Stimulated activated CD8-positive, alpha-beta memory T cell treated with anti-CD3 and anti-CD28 coated beads, Interleukin-7, amount 100 ng/mL, for 1 hour (primary cell): ENCODE measurements at places on chromosomes 1 and 21.

- DNase-seq, result no peak
Measured at GRCh38 chr1:172746091-172746949, 87.4 kb downstream of the FASLG start.

GRCh38 chr1:156860113-156860627 lies 495 bp upstream of the NTRK1 start:
- no peak for DNase-seq

GRCh38 chr1:159214149-159214760 lies 9.6 kb downstream of the ACKR1 start:
- DNase-seq, result no peak

DNA sequence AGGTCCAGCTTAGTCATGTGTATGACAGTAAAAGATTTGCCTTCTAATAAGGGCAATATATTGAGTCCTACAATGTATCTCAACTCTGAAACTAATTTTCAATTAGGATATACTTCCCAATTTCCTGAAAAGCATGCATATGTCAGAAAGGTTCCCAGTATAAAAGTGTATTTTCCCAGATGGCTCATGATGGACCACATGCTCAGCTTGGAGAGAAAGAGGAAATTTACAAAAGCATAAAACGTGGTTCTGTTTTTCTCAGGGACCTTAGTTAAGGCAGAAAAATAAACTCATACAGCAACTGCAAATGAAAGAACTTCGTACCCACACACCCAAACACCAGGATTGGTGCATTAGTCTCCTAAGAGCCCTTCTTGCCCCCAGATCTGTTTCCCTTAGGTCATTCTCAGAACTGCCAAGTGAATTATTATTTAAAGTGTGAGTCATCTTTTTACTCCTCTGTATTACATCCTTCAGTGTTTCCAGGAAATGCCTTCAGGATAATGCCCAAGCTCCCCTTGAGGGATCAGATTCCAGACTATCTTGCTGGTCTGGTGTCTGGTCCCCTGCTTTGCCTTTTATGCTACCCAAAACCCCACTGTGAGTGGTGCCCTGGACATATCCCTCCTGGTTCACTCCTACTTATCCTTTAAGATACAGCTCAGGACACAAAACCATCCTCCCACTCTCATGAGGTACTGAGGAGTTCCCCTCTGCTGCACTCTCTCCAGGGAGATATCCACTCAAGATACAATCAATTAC lies 57.4 kb downstream of the SSX2IP start:
- no peak for DNase-seq

GRCh38 chr1:22861764-22862440 lies 110.8 kb downstream of the LACTBL1 start:
- DNase-seq, result no peak

DNA sequence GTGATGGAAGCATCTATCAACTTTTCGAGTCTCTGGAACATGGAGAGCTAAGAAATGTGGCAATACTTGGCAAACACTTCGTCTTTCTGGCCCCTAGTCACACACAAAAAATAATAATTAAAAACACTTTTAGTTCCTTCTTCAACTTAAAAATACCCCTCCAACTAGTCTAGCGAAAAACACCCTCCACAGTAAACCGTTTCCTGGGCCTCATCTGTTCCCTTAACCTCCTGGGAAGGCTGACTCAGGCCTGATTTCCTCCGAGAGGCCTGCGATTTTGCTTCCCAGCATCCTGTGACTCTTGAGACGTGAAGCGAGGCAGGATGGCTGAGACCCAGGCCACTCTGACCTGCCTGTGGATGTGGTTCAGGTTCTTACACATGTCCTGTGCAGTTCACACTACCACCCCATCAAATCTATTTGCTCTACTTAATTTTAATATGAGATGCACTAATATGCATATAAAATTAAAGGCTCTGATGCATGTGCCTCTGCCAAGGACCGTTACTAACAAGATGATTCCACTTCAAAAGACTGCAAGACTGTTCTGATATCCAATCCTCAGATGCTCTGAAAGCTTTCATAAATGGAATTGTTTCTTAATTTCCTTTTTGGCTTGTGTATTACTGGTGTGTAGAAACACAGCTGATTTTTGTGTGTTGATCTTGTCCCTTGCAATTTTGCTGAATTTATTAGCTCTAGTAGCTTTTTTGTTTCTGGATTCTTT lies 3.5 kb downstream of the NAV1 start:
- no peak for DNase-seq

- DNase-seq, result no peak
Measured at GRCh38 chr21:45618846-45619485, 24.6 kb upstream of the PCBP3 start.

DNA sequence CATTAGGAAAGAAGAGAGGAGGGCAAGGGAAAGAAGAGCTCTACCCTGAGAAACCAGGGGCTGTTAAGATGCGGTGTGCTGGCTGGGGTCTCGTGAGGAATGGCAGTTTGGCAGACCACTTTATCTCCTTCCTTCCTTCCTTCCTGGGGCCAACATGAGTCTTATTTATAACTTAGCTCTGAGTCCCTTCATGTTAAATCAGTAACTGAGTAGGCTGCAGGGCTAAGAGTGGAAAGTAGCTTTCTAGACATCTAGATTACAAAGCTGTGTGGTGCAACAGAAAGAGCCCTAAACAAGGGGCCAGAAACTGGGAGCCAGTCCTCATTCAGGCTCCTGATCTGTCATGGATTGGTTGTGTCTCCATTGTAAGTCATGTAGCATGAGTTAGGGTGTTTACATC lies 135.4 kb upstream of the DUSP10 start:
- DNase-seq, result no peak

DNA sequence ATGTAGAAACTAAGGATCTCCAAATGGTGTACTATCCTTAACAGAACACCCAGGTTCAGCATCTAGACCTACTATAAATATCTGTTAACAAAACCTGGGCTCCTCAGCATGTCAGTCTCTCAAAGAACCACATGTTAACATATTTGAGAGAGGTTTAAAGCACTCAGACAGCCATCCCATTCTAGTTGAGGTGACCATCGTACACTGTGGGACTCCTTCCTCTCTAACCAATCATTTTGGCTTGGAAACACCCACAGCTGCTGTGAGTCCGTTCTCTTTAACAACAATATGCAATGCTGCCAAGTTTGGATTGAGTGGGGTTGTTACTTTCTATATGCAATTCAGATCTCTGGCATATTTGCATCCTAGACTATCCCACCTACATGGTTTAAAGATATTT lies 105.8 kb downstream of the MRPL39 start:
- DNase-seq, result no peak

GRCh38 chr1:19877181-19877750 lies 4.9 kb upstream of the OTUD3 start:
- DNase-seq, result no peak

GRCh38 chr1:197776351-197777105 lies 1.2 kb upstream of the DENND1B start:
- no peak for DNase-seq

DNA sequence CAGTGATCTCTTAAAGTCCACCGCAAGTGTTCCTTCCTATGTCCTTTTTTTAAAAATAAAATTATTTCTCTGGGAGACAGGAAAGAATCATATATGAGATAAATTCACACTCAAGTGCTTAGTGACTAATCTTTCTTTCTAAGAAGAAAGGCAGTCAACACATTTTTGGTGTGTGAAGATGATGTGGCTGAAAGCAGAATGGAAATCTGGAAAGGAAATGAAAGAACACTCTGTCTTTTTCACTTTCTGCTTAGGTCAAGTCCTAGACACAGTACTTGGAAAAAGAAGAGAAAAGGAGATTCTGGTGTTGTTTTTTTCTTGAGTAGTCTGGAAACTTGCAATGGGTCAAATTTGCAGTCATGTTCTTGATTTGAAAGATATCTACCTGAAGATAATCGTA lies 45.5 kb upstream of the PRRX1 start:
- DNase-seq, result no peak

- DNase-seq, result no peak
Measured at GRCh38 chr1:233496993-233497392, 116.9 kb upstream of the KCNK1 start.

DNA sequence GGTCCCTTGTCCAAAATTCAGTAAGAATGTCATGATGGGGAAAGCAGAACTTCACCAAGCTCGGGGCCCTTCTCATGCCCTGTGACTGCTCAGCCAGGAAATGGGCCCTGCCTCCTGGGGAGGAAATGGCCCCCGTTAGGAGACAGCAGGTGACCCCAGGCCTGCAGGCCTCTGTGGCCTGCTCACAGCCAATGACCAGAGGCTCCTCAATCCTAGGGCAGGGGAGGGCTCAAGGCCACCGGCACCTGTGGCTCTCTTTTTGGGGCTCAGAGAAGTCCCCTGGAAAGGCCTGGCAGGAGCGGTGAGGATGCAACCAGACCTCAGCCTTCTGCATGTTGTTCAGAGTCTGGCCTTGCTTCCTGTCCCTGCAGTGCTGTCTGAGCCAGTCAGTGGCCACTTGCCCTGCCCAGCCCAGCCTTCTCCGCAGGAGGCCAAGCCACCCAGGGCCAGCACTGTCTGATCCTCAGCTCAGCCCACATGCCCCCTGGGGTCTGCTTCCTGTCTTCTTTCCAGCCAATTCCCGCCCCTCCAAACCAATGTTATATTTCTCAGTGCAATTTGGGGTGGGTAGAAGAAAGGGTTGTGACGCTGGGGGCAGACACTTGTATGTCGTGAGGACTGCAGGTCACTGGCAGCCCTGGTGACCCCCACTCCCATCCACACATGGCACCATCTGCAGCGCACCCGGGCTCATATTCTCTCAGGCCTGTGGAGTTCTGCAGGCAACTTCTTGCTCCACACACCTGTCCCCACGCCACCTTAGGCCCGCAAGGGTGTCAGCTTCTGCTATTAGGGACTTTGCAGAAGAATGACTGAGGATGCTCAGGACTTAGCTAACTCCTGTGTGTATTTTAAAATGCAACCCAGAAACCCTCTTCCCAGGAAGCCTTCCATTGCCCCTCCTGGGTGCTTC lies 83.6 kb downstream of the ITPKB start:
- no peak for DNase-seq

DNA sequence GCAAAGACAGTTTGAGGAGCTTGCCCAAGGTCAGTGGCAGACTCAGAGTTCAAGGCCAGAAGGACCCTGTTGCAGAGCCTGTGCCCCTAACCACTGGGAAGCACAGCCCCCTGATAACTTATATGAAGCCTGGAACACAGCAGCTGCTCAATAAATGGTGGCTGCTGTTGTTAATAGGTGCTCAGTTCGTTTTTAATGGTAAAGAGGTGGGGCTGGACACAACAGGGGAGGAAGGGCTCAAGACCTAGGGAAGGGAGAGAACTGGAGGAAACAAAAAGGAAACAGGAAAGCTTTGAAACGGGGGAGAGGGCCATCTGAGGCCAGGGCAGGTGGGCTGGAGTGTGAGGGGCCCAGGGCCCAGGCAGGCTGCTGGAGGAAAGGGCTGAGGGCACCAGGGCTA lies 125.4 kb downstream of the LACTBL1 start:
- no peak for DNase-seq

- DNase-seq, result no peak
Measured at GRCh38 chr1:24901791-24902470, 28.1 kb downstream of the RUNX3 start.
